ENCODE measurements at places on chromosomes 1 and 21. TPM values are rescaled to one million over a fixed set of nuclear protein-coding genes. Genes with fewer than 3 reads are reported as not detected.
A peak's percentile ranks its signal among the peaks of the same experiment; 100 is the strongest.

DNA sequence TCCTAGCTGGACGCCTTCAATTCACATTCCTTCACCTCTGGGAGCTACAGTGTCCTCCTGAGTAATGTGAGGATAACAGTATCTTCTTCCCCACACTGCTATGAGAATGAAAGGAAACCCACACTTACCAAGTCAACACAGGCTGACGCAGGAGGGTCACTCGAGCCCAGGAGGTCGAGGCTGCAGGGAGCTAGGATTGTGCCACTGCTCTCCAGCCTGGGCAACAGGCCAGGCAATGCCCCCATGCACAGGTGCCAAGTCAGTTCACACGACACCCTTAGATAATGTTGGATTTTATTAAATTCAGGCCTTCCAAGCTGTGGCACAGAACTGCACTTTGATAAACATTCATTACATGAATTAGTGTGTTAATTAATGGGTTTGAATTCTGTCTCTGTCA, 31.9 kb downstream of the MATN1 start:
- no peak overlapping the region for H3K4me3 ChIP-seq
- H3K4me1 ChIP-seq: no peaks in the 10 kb centered on the region
- H3K27me3 ChIP-seq: no peaks in the 10 kb centered on the region
- no peak for DNase-seq
- H3K36me3 ChIP-seq: no peaks in the 10 kb centered on the region
- H3K27ac ChIP-seq: no peak overlapping the region

ANGPTL1 gene
- total RNA-seq: 165 TPM

DNA sequence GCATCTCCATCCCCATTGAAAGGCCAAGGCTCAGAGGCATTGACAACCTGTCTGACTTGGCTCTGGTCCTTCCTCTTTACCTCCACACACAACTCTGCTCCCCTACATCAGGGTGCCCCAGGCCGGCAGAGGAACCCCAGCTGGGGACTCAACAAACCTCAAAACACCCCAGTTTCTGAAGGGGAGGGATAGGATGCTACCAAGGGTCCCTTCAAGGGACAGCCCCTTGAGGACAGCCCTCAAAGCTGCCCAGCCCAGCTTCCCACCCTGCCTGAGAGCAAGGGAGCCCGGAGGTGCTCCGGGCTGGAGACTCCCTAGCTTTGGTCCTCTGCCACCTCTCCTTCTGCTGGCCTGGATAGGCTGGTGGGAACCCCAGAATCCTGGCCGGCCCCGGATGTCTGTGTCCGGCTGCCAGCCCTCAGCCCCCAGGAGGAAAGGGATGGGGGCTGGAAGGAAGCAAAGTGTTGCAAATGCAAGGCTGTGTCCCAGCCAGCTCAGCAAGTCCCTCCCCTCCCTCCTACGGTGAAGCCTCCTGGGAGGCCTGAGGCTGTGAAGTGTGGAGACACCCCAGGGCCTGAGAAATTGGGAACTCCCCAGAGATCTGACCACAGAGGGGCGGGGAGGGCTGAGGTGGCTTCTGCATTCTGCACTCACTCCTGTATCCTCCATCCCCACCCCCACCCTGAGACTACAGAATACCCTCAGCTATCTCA, 1.1 kb upstream of the MARCKSL1 start:
- H3K27me3 ChIP-seq: no peaks in the 10 kb centered on the region
- H3K27ac ChIP-seq: peak overlapping the region; percentile 85
- peaks cover 3% of the 10 kb centered on the region for H3K4me1 ChIP-seq
- no peak overlapping the region for H3K4me3 ChIP-seq
- DNase-seq: no peak
- no peaks in the 10 kb centered on the region for H3K36me3 ChIP-seq

SDC3 gene
- total RNA-seq: 4.2 TPM

- no peak for DNase-seq
- no peaks in the 10 kb centered on the region for H3K36me3 ChIP-seq
- H3K4me3 ChIP-seq: no peak overlapping the region
- H3K27me3 ChIP-seq: no peaks in the 10 kb centered on the region
- H3K4me1 ChIP-seq: no peaks in the 10 kb centered on the region
- no peak overlapping the region for H3K27ac ChIP-seq
Observed at GRCh38 chr21:16116069-16116468, 386.3 kb downstream of the USP25 start.

- no peak overlapping the region for H3K4me3 ChIP-seq
- DNase-seq: no peak
- H3K27ac ChIP-seq: no peak overlapping the region
- no peaks in the 10 kb centered on the region for H3K4me1 ChIP-seq
- no peaks in the 10 kb centered on the region for H3K27me3 ChIP-seq
Observed at GRCh38 chr21:17858747-17859146, 39.6 kb upstream of the C21orf91 start.

DNA sequence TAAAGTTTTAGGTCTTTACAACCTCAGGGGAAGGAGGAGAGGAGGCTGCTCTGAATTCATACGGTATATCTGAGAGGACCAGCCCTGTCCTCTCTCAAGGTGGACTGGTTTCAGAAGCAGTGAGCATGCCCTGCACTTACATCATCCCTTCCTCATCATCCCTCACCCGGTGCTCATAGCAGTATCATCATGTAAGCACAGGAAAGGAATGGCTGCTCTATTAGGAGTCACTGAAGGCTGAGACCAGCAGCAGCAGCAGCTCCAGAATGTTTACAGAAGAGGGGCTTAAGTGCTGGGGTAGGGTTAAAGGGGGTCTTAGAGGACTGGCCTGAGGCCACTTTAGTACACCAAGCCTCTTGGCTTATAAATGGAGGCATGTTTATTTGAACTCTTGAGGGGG, 185.9 kb downstream of the AK5 start:
- no peak for DNase-seq
- H3K27me3 ChIP-seq: no peaks in the 10 kb centered on the region
- H3K36me3 ChIP-seq: no peaks in the 10 kb centered on the region
- H3K4me3 ChIP-seq: no peak overlapping the region
- no peak overlapping the region for H3K27ac ChIP-seq

LDLRAP1 gene
- 15.5 TPM for total RNA-seq

- DNase-seq: no peak
- H3K4me3 ChIP-seq: no peak overlapping the region
- no peak overlapping the region for H3K27ac ChIP-seq
- no peaks in the 10 kb centered on the region for H3K27me3 ChIP-seq
- H3K4me1 ChIP-seq: no peaks in the 10 kb centered on the region
- H3K36me3 ChIP-seq: no peaks in the 10 kb centered on the region
Observed at GRCh38 chr21:27292783-27293182, 325.9 kb upstream of the ADAMTS5 start.

- no peaks in the 10 kb centered on the region for H3K36me3 ChIP-seq
- H3K27me3 ChIP-seq: no peaks in the 10 kb centered on the region
- H3K27ac ChIP-seq: peak within 1 kb of the TSS; percentile 84
- peak; percentile 85 for DNase-seq
- H3K4me1 ChIP-seq: peaks cover 10% of the 10 kb centered on the region
- peak within 1 kb of the TSS; percentile 66 for H3K4me3 ChIP-seq
Observed at GRCh38 chr1:206684478-206685333, at the start of gene MAPKAPK2. MAPKAPK2 (plus strand) TSS chr1:206684905; CDS start chr1:206685230, 325 bp downstream.
